Body of pancreas (tissue), 4 donors: ENCODE measurements at places on chromosomes 3 and 15.

GRCh38 chr15:99097441-99098410 lies 7.2 kb upstream of the SYNM start:
- no peaks in the 10 kb centered on the region for H3K27me3 ChIP-seq
- DNase-seq: no peak
- H3K36me3 ChIP-seq: no peaks in the 10 kb centered on the region
- peaks cover 11% of the 10 kb centered on the region for H3K4me1 ChIP-seq
- H3K4me3 ChIP-seq: no peak overlapping the region

- H3K4me1 ChIP-seq: no peaks in the 10 kb centered on the region
- DNase-seq: no peak
- no peaks in the 10 kb centered on the region for H3K36me3 ChIP-seq
These were observed 91.0 kb downstream of the EPHB1 start for GRCh38 chr3:134885877-134886621.

- H3K4me3 ChIP-seq: no peak overlapping the region
- DNase-seq: peak; percentile 70
- H3K27me3 ChIP-seq: no peaks in the 10 kb centered on the region
These were observed 9.8 kb downstream of the SELENOS start for GRCh38 chr15:101267320-101268104.

DNA sequence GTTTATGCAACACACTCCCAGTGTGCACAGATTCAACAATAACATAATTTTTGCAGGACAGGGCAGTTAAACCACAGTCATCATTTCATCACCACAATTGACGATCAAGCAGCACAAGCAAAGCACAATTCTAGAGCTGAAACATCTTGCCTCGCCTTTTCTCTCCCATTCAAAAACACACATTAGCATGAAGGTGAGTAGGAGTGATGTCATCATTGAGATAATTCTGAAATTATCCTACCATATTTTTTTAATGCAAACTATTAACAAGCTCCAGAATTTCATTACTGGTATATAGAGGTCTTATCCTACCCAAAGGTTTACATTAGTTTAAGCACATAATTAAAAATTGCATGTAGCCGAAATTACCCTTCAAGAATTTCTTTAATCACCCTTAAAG lies 3.5 kb downstream of the IGDCC3 start:
- H3K36me3 ChIP-seq: no peaks in the 10 kb centered on the region
- H3K4me3 ChIP-seq: no peak overlapping the region
- peaks cover 15% of the 10 kb centered on the region for H3K4me1 ChIP-seq
- no peak overlapping the region for H3K27ac ChIP-seq

DNA sequence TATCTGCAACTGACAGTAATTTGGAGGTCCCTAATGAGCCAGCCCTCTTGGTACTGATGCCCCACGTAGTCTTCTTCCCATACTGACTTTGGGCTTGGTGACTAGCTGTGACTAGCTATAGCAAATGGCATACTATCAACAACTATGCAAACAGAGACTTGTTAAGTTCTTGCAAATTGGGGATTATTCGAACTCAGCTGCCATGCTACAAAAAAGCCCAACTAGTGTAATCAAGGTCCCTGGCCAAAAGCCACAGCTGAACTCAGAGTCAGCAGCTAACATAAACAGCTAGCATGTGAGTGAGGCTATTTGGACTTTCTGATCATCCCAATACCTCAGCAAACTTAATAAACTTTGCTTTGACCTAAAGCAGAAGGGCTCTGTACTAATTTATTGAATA lies 121.2 kb upstream of the PLXND1 start:
- H3K27ac ChIP-seq: no peak overlapping the region
- peaks cover 4% of the 10 kb centered on the region for H3K4me1 ChIP-seq
- no peak for DNase-seq

- H3K27me3 ChIP-seq: no peaks in the 10 kb centered on the region
- no peak overlapping the region for H3K4me3 ChIP-seq
- no peaks in the 10 kb centered on the region for H3K36me3 ChIP-seq
- peak overlapping the region; percentile 64 for H3K27ac ChIP-seq
- peak; percentile 70 for DNase-seq
These were observed 39.3 kb downstream of the ADCY5 start for GRCh38 chr3:123409443-123410148.

DNA sequence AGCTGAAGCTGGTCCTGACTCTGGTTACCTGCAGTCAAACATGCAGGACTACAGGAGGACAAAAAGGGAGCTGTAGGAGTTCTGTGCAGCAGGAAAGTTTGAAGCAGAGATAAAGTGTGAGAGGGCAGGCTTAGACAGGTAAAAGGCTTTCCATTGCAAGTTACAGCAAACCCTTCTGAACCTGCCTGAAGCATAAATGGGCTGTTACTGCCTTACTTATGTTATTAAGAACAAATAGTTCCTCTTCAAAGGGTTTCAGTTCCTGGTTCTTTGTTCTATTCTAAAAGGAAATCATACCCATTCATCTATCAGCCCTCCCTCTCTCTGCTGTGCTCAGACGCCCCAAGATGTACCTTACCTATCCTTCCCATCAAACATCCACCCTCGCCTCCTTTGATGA lies 52.4 kb upstream of the CACNA2D3 start:
- H3K4me1 ChIP-seq: no peaks in the 10 kb centered on the region
- DNase-seq: no peak
- no peaks in the 10 kb centered on the region for H3K27me3 ChIP-seq
- H3K4me3 ChIP-seq: no peak overlapping the region

GRCh38 chr3:129577925-129578786 lies 28.3 kb downstream of the PLXND1 start:
- no peak overlapping the region for H3K4me3 ChIP-seq
- H3K36me3 ChIP-seq: no peaks in the 10 kb centered on the region
- peak; percentile 62 for DNase-seq
- H3K4me1 ChIP-seq: peaks cover 11% of the 10 kb centered on the region
- no peaks in the 10 kb centered on the region for H3K27me3 ChIP-seq

DNA sequence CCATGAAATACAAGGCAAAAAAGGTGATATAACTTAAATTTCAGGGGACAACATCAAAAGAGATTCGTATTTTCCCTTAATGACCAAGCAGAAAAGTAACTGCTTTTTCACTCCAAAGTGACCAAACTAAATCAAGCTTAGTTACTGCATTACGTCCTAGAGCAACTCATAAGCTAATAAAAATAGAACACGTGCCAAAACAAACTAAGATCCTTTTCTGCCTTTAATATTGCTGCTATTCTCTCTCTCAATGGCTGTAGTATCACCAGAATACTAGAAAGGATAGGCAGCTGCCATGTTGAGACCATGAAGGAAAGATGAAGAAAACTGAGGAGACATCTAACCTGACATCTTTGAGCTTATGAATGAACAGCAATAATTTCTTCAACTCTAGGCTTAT lies 43.3 kb downstream of the UBXN7 start:
- DNase-seq: no peak
- no peak overlapping the region for H3K27ac ChIP-seq
- no peaks in the 10 kb centered on the region for H3K27me3 ChIP-seq
- no peaks in the 10 kb centered on the region for H3K36me3 ChIP-seq
- H3K4me1 ChIP-seq: no peaks in the 10 kb centered on the region
- no peak overlapping the region for H3K4me3 ChIP-seq

- H3K4me3 ChIP-seq: no peak overlapping the region
- no peaks in the 10 kb centered on the region for H3K4me1 ChIP-seq
- no peak overlapping the region for H3K27ac ChIP-seq
- H3K36me3 ChIP-seq: no peaks in the 10 kb centered on the region
These were observed 84.0 kb upstream of the OSBPL11 start for GRCh38 chr3:125679258-125679657.

DNA sequence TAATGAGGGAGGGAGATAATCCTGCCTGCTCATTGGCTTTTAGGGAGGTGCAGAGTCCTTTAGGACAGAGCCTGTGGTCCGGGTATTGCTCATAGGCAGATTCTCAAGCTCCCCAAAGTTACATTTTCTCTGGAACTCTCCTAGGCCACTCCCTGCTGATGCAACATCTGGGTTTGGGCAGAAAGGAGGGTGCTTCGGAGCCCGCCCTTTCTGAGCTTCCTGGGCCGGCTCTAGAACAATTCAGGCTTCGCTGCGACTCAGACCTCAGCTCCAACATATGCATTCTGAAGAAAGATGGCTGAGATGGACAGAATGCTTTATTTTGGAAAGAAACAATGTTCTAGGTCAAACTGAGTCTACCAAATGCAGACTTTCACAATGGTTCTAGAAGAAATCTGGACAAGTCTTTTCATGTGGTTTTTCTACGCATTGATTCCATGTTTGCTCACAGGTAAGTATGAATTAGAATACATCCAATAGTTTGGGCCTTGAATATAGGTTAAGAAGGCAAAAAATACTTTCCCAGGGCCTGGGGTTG lies at the start of gene IL20RB:
Gene IL20RB (plus strand): TSS at position 233 of the 538 bp plus-strand sequence. CDS start 131 bp downstream, at position 364.
- H3K27ac ChIP-seq: no peak within 1 kb of the TSS
- DNase-seq: no peak
- peaks cover 26% of the 10 kb centered on the region for H3K4me1 ChIP-seq
- no peaks in the 10 kb centered on the region for H3K36me3 ChIP-seq

DNA sequence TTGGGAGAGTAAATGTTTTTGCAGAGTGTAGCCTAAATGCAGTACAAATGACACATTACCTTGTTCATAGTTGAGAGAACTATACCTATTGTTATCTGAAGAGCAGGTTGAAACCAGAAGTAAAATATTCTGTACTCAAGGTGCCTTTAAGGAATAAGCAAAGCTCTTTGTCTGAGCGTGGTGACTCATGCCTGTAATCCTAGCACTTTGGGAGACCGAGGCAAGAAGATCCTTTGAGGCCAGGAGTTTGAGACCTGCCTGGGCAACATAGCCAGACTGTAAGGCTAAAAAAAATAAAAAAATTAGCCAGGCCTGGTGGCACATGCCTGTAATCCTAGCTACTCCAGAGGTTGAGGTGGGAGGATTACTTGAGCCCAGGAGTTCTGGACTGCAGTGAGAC lies 2.2 kb upstream of the RNF13 start:
- H3K4me1 ChIP-seq: peaks cover 24% of the 10 kb centered on the region
- DNase-seq: no peak
- H3K4me3 ChIP-seq: no peak overlapping the region
- H3K36me3 ChIP-seq: no peaks in the 10 kb centered on the region

DNA sequence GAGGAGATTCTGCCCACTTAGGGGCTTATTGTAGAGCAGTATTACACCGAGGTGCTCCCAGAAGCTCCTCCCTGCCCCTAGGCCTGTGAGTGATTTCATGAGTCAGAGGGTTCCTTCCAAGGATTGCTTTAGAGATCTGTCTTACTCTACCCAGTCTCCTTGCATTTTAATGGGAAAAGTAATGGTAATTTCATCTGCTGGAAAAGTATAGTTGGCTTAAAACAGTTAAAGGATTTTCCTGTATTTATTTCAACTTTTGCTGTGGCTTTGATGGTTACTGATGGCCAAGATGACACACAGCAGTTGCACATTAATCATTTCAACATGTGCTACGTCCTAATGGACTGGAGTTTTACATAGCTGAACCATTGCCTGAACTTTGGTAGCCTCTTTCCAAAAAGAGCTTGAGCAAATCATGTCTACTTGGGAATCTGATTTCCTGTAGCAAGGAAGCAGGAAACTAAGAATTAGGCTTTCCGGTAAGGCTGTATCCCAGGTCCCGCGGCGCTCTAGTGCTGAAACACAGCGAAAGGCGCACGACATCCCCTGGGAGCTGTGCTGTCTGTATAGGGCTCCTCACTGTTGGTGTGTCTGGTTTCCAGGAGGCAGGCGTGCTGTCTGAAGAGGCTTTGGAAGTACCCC lies 9.2 kb upstream of the PGPEP1L start:
- no peaks in the 10 kb centered on the region for H3K36me3 ChIP-seq
- H3K4me3 ChIP-seq: no peak overlapping the region
- peaks cover 16% of the 10 kb centered on the region for H3K4me1 ChIP-seq

DNA sequence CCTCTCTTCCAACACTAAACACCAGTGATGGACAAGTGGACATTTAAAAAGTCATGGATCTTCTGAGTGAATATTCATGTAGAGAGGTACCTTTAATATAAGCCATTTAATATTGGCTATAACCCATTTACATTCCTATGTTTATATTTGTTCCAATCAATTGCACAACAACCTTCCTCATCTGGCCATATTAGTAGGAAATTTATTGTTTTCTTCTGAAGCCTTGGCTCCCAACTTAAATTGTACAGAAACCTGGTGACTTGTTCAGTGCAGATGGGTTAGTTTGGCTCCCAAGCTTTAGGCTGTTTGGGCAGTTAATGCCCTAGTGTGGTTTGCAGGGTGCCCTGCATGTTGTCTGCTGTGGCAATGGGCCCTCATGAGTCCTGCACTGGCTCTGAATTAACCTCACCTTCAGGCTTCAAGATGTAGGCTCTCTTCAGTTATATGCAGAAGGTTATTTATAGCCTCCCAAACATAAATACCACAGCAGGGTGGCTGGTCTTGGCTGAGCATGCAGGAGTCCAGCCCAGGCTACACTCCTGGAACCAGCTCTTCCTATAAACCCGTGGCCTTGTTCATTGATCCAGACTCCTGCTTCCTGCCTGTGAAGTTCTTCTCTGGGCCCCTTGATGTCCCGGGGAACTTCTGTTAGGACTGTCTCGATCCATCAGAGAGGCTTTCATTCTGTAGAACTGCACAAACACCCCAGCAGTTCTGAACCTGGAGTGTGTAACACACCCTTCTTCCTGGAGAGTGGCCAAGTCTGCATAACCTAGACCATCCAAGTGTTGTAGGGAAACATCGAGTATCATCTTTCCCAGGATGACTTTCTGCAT lies 57.0 kb downstream of the DUT start:
- no peaks in the 10 kb centered on the region for H3K36me3 ChIP-seq
- H3K4me3 ChIP-seq: no peak overlapping the region
- no peak for DNase-seq
- no peaks in the 10 kb centered on the region for H3K4me1 ChIP-seq

DNA sequence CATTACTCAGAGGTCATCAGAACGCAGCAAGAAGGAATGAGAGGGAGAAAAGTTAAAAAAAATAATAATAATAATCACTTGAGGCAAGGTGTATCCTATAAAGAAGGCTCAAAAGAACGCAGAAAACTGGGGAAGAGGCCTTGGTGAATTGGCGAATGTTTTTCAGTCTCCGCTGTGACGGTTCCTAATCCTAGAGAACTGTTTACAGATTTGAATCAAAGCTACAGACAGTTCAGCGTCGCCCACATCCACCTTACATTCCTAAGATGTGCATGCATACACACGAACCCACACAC lies 634 bp downstream of the ZMAT3 start:
- DNase-seq: no peak
- H3K27me3 ChIP-seq: no peaks in the 10 kb centered on the region
- no peaks in the 10 kb centered on the region for H3K36me3 ChIP-seq
- peak overlapping the region; percentile 87 for H3K27ac ChIP-seq
- H3K4me3 ChIP-seq: peak overlapping the region; percentile 24
- H3K4me1 ChIP-seq: peaks cover 27% of the 10 kb centered on the region

GRCh38 chr15:58547628-58548307 lies 116.0 kb downstream of the LIPC start:
- no peaks in the 10 kb centered on the region for H3K36me3 ChIP-seq
- H3K4me1 ChIP-seq: peaks cover 14% of the 10 kb centered on the region
- DNase-seq: no peak
- no peak overlapping the region for H3K4me3 ChIP-seq
- peak overlapping the region; percentile 65 for H3K27ac ChIP-seq

GRCh38 chr3:35677797-35678196 lies 38.5 kb downstream of the ARPP21 start:
- no peak overlapping the region for H3K4me3 ChIP-seq
- H3K27me3 ChIP-seq: no peaks in the 10 kb centered on the region
- DNase-seq: no peak
- H3K27ac ChIP-seq: no peak overlapping the region
- no peaks in the 10 kb centered on the region for H3K4me1 ChIP-seq
